Body of pancreas (tissue), 4 donors: ENCODE measurements at places on chromosomes 4 and X.

GRCh38 chrX:115337491-115338144, 48.1 kb downstream of the LUZP4 start:
- DNase-seq: no peak

DNA sequence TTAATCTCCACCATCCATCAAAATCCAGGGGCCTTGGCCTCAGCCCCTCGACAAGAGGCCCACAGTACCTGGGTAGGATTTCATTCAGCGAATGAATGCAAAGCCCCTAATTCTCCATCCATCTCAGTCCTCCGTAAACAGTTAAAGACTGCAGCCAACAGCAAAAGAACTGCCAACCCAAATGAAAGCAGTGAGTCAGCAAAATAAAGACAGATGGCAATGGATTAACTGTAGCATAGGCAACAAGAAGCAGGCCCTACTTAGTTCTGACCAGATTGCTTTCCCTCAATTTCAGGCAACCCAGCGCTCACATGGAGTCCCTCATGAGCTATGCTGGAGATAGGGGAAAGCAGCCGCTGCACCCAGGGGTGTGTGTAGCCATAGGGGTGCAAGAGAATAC, 21.4 kb downstream of the PLAC1 start:
- no peak for DNase-seq

GRCh38 chrX:154436983-154437752, at the start of gene GDI1:
Gene GDI1, plus strand, starts transcription at chrX:154437154. Its CDS starts 101 bp downstream, at chrX:154437255.
- peak; percentile 56 for DNase-seq

- DNase-seq: no peak
These were observed 87.4 kb downstream of the SMIM20 start for GRCh38 chr4:26001413-26001812.

- no peak for DNase-seq
These were observed 73.0 kb downstream of the FAM47B start for GRCh38 chrX:35015621-35016020.

DNA sequence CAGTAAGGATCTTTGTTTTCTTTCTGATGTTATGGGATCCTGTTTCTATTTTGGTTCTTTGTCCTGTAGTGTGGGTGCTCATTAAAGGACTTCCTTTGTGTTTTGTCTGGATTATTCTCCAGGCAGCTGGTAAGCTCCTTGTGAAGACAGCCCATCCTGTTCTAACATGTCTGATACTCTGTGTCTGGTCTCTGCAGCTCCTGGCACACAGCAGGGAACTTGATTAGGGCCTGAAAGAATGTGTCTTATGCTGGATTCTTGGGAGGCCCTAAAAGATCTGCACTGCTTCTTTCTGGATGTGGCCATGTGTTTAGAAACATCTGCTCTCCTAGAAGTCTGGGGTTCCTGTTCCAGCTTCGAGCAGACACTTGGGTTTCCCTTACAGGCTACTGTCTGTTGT, 38.1 kb upstream of the ATXN3L start:
- DNase-seq: no peak

DNA sequence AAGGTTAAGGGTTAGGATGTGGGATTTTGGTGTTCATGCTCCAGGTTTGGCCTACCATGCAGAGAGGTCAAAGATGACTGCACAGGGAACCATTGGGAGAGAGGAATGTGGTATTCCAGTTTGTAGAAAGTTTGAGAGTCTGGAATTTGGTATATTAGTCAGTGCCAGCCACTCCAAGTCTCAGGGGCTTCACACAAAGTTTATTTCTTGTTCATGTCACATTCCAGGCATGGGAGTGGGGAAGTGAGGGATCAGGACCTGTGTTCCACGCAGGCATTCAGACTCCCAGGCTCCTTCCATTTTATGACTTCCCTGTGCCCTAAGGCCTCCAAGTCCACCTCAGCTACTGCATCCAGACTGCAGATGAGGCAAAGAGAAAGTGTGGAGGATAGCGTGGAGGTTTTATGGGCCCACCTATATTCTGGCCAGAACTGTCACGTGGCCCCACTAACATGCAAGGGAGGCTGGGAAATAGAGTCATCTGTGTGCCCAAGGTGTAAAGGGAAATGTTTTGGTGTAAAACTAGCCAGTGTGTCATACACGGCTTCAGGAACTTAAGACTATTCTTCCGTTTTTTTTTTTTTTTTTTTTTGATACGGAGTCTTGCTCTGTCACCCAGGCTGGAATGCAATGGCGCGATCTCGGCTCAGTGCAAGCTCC, 140.6 kb upstream of the SCML1 start:
- no peak for DNase-seq

DNA sequence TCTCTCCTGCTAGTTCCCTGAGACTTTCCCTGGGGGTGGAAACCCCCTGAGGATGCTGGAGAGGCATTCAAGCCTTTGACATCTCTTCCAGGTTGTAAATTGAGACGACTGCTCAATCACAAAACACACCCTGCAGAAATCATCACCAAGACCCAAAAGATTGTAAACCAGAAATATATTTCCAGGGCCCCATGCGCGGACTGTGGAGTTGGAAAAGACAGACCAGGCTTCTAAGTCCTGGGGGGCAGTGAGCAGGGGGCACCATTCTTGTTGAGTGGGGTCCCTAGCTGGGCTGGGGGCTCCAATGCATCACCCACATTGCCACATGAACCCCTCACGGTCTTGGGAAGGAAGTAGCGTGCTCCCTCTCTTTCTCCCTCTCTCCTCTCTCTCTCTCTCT, 87.9 kb upstream of the C4orf50 start:
- no peak for DNase-seq

GRCh38 chr4:107120661-107121060, 84.5 kb upstream of the DKK2 start:
- DNase-seq: no peak

DNA sequence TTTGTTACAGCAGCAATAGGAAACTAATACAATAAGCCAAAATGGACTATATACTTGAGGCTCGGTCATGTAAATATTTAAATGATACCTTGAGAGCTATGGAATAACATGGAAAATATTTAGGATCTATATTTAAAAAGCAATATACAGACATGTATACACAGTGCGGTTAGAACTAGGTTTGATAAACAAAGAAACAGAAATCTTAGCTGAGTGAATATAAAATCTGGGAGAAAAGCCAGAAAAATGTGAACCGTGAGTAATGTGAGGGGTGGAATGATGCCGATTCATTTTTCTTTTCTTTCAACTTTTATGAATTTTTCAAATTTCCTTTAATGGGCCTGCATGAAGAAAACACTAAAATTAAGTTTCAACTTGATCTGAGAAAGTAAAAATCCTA, 104.1 kb downstream of the ATXN3L start:
- no peak for DNase-seq

DNA sequence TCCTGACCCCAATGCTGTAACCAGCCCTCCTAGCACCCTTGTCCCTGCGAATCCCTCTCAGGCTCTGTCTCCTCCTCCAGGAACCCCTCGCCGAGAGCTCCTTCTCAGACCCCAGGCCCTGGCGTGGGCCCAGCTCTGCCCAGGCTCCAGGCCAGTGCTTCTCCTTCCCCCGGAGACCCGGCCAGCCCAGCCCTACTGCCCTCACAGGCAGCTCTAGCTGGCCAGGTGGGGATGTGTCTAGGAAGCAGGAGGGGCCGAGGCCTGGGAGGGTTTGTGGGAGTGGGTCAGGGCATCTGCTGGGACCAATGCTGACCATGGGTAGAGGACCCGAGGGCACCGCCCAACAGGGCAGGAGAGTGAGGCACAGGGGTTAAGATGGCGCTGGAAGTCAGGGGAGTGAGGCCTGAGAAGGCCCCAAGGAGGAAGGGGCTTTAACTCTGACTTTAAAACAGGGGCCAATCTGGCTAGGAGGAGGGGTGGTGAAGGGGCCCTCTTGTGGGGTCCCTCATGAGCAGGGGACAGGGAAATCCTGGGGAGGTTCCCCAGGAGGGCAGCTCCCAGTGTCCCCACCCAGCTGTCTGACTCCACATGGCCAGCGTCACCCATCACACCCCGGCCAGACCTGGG, 64.7 kb upstream of the NKX1-1 start:
- DNase-seq: no peak

- DNase-seq: no peak
These were observed 731.3 kb downstream of the DMD start for GRCh38 chrX:32480019-32480418.
